ENCODE measurements at places on chromosomes 1 and 21. TPM values are rescaled to one million over a fixed set of nuclear protein-coding genes. Genes with fewer than 3 reads are reported as not detected.

DNA sequence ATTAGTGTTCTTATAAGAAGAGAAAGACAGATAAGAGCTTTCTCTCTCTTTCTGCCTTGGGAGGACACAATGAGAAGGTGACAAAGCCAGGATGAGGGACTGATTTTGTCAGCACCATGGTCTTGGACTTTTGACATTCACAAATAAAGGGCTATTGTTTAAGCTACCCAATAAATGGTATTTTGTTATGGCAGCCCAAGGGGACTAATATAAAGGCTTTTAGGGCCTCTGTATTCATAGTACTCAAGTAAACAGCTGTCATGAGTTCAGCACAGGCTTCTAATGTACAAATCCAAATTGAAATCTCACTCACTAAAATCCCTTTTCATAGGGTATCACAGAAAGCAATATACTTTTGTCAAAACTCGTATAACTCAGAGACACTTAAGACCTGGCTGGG is 242.7 kb downstream of the FAF1 start:
- DNase-seq = no peak

The TCHH gene
- total RNA-seq = not detected

DNA sequence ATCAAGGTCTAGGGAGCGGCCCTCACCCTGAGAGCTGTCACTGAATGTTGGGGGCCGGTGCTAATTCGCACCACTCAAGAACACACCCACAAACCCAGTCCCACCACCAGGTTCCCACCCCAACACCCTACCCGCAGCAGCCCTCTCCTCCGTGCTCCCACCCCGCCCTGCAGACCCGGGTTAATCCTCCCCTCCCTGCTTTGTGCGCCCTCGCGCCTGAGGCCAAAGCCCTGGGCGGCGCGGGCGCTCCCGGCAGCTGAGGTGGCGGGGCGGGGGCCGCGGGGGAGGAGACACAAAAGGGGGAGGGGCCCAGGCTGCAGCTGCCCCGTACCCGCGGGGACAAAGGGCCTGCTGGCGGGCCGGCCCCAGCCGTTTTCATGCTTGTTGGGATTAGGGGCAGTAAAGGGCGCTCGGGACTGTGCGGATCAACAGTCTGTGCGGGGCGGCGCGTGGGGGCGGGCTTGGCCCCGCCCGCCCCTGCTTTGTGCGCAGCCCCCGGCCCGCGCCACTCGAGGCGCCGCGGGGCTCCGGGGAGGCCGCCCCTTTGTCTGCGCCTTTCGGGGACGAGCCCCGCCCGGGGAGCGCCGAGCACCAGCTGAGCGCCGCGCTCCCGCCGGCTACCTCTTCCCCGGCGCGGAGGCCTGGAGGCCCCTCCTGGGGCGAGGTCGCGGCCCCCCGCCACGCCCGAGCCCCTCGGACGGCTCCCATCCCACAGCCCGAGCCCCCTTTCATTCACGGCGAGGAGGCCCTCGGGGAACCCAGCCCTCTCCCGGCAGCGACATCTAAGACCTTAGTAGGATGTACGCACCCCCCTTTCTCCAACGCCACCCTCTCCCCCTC is 10.9 kb downstream of the C1orf216 start:
- peak; percentile 24 for DNase-seq

The PTAFR gene
- total RNA-seq = 0.16 TPM

The OR2G6 gene
- total RNA-seq = not detected

DNA sequence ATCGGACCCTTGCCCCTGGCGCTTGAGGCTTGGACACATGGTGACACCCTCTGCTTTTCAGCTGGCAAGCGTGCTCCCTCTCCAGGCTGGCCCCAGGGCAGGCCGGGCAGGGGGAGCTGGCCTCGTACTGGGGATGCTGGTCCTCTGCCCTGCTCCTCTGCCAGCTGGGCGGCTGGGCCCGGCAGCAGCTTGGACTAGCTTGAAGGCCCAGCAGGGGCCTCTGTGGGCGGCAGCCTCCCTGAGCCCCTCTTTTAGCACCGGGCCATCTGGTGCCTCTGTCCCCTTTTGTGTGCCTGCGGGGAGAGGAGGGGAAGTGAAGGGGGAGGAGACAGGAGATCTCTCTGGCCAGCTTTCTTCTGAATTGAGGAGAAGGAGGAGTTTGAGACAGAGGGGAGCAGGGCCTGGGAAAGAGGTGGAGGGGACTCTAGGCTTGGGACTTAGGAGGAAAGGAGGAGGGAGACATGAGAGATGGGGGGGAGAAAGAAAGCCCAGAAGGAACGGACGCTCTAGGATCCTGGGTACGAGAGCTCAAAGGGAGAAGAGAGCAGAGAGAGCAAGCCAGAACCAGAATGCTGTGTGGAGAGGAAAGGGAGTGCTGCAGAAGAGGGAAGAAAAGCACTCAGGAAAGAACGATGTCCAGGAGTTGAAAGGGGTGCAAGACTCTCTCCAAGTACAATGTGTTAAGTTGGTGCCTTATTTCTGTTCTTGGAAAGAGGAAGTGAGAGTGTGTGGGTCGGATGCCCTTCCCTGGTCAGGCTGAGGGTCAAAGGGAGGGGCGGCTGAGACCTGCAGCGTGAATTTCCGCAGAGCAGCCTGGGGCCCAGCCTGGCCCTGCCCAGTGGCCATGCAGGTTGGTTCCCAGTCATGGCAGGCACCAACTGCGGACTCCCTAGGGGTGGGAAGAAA is 40.3 kb downstream of the IER5 start:
- DNase-seq = no peak

The PPIE gene
- total RNA-seq = 74.7 TPM

DNA sequence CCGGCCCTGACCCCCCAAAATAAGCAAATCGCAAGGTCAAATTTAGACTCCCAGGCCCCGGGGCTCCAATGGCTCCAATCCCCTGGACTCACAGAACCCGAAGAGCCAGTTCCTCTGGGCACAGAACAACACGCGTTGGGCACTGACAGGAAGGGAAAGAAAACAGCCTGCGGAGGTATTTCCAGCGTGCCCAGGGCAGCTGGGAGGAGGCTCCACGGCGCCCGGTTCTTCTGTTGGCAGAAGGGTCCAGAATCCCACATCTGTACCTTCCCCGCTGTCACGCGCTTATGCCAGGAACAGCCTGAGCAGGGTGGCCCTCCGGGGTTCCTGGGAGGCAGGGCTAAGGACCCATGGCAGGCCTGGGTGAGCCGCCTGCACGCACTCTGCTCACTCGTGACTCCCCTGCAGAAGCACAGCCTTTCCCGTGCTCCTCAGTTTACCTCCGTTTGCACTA is 85.5 kb downstream of the RIPK4 start:
- no peak for DNase-seq

The SPRR2A gene
- not detected for total RNA-seq

The HSF2BP gene
- 1.5 TPM for total RNA-seq

- no peak for DNase-seq
These were observed 11.0 kb downstream of the FAM163A start for GRCh38 chr1:179754041-179754624.

- no peak for DNase-seq
These were observed 8.6 kb downstream of the ARV1 start for GRCh38 chr1:230987448-230987847.

DNA sequence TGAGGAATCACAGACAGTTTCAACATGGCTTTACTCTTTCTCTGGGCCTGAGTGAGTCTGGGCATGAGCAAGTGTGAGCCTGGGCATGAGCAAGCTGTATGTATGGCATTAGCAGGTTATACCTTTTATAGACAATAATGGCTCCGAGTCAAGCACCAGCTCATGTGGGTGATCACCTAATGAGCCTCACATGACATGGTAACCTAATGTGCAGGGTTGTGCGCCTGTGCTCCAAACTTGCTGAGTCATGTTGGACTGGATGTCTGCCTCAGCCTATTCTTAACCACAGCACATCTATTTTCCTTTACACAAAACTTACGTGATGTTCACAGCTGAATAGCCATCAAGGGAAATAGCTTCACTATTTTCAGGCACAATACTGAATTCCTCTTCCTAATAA is 236.2 kb upstream of the NRIP1 start:
- DNase-seq = no peak

- no peak for DNase-seq
These were observed 351.5 kb upstream of the ZP4 start for GRCh38 chr1:238242181-238242580.

GRCh38 chr21:38467374-38467773 is 30.9 kb downstream of the ERG start:
- DNase-seq = no peak
